ENCODE measurements at places on chromosomes 2 and 18. TPM values are rescaled to one million over a fixed set of nuclear protein-coding genes. Genes with fewer than 3 reads are reported as not detected.

Gene MAP4K3
- total RNA-seq = 41.4 TPM

GRCh38 chr2:53040536-53041229 lies 726.9 kb upstream of the CHAC2 start:
- no peak for DNase-seq

GRCh38 chr2:158600155-158600802 lies 143.5 kb downstream of the PKP4 start:
- DNase-seq = peak; percentile 94

DNA sequence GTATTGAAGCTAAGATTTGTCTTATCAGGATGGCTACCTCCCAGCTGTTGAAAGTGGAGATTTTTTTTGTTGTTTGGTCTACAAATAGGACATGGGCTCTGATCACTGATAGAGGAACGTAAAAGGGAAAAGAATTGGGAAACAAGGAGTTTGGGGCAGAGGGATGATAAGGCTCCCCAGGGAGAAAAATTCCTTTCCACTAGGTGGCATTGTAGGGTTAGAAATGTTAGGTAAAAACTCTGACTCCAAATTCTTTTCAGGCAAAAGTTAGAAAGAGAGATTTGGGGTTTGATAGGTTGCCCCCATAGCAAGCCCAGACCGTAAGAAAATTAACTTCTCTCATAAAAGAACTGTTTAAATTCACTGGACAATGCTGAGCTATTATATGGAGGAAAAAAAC lies 19.8 kb downstream of the CMPK2 start:
- DNase-seq = no peak

Gene ASPRV1
- total RNA-seq = not detected

- peak; percentile 72 for DNase-seq
Observed at GRCh38 chr2:27754138-27754588, 17.4 kb upstream of the MRPL33 start.

GRCh38 chr18:28714498-28714897 lies 537.6 kb upstream of the CDH2 start:
- no peak for DNase-seq

Gene PTPRN
- total RNA-seq = 1.5 TPM

Measured in LHCN-M2 (cell line).